ENCODE measurements at places on chromosomes 5 and 9.

DNA sequence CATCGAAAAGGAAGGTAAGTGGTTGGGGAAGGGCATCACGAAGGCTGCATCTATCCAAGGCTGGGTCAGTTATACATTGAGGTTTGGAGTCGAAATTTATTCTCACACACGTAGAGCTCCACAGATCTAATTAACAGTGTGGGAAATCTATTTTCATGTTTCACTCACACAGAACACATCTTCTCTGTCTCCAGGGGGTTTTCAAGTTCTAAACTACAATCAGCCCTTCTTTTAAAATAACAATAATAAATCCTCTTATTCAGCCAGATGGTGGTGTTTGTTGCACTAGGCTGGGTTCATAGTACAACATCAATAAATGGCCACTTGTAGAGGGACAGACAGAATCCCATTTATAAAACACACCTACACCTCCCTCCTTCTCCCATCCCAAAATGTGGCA is 174.5 kb upstream of the KLF9 start:
- no peak for DNase-seq

DNA sequence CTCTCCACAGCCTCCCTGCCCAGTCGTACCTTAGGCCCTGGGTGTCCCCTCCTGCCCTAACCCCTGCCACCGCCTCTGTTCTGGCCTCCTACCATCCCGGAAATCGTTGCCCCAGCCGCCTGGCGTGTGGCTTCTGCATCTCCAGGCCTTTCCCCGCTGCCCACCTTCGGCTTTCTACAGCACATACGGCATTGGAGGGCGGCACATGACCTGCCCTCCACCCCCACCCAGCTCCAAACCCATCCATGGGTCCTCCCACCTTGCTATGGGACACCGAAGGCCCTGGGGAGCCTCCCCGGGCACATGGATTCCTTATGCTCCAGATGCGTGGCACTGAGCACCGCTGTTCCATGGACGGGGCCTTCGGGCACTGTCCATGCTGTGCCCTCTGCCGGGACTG is 32.0 kb downstream of the FGF18 start:
- DNase-seq: no peak

GRCh38 chr9:124012368-124013301 is 1.1 kb downstream of the LHX2 start:
- no peak for DNase-seq

GRCh38 chr9:111114486-111114885 is 76.2 kb upstream of the LPAR1 start:
- no peak for DNase-seq

DNA sequence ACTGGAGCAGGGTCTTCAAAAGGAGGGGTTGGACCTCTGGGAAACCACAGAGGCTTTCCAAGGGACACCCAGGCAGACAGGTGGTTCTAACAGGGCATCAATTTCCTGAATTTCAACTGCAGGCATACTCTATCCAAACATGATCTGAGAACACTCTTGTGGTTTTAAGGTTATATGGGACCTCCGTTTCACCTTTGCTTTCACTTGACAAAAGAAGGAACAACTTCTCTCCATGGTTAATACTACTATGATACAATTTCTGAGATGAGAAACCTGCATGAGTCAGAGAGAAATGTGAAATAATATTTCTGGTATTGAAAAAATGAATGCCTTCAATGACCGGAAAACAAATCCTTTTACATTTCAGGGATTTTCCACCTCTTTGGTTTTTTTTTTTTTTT is 28.0 kb upstream of the ERAP1 start:
- no peak for DNase-seq

GRCh38 chr9:135701959-135702721 is at the start of gene KCNT1:
TSS of gene KCNT1 (plus strand) at chr9:135702185. CDS start at chr9:135702259, 74 bp downstream.
- DNase-seq: no peak

- DNase-seq: no peak
These were observed 701 bp upstream of the LMX1B start for GRCh38 chr9:126612813-126613641.

- DNase-seq: no peak
These were observed 16.9 kb upstream of the FER start for GRCh38 chr5:108730617-108731340.

GRCh38 chr5:120443607-120444006 is 20.5 kb upstream of the PRR16 start:
- DNase-seq: no peak

- DNase-seq: no peak
These were observed 20.3 kb upstream of the PCDH1 start for GRCh38 chr5:141898448-141899049.

DNA sequence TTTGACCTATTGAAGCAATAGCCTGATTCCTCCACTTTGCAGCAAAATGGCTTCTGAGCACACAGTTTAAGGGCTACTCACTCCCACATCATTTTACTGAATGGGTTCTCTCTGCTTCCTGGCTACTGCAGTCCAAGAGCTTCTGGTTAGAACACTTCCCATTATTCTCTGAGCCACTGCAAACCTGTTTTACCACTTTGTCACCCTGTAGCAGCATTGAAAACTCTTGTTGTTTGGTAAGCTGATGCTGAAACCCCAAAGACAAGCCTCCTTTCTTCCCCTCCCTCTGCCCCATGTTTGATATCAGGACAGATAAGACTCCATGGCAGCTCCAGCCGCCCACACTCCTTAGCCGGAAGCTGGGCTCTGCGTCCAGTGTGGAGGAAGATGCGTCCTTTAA is 84.4 kb upstream of the RARS1 start:
- no peak for DNase-seq

GRCh38 chr9:297104-297972 is 82.7 kb downstream of the DOCK8 start:
- no peak for DNase-seq
